CD8-positive, alpha-beta memory T cell (primary cell): ENCODE measurements at places on chromosomes 13 and 19.

DNA sequence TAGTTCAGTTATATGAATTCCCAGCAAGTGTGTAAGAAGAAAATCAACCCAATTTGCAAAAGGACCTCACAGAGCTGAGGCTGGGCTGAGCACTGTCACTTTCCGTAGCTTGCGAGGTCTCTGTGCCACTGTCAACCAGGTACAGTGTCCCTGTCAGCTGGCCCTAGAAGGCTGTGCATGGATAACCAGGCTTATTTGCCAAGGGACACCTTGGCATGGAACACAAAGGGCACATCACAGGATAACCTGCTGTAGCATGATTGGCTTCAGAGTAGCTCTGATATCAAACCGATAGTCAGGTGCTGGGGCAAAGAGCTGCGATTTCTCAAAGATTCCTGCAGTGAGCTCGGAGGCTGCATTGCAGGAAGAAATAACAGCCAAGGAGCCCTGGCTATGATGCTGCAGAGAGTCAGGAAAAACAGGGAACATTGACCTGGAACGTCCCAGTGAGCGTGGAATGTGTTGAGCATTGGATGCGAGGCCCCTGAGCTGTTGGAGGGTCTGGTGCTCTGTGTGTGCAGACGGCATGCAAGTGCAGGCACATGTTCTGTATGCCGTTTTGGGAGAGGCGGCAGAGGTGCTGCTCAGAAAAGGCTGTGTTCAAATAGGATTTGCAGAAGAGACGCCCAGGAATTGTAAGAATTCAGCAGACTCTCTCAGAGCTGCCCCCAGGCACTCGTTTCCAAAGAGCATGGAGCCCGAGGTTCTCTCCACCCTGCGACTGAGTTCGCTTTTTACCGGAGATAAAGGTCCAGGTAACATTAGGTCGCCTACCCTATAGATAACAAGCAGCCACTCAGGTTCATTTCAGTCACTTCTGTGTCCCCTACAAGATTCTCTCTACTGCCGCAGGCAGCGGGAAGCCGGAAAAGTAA, 213.5 kb upstream of the IRS2 start:
- no peak for DNase-seq

DNA sequence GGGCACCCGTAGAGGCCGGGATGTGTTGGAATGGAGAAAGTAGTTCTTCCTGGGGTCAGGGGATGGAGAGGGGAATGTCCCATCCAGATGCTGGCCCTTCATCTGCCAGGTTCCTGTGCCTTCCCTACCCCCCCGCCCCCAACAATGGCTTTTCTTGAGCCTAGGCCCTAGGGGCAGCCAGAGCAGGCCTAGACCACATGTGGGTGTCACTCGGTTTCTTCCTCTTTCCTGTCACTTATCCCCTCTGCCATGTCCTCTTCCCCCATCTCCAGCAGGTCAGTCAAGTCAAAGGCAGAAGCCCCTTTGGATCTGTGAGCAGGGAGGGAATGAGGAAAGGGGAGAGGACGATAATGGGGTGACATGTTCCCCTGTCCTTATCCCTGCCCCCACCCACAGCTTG, 36.4 kb downstream of the LYL1 start:
- DNase-seq: no peak

GRCh38 chr13:40333226-40333625, 333.2 kb downstream of the FOXO1 start:
- no peak for DNase-seq

- peak; percentile 13 for DNase-seq
These were observed 12.2 kb downstream of the PIP5K1C start for GRCh38 chr19:3687774-3688706.

- no peak for DNase-seq
These were observed 52.5 kb downstream of the FOXO1 start for GRCh38 chr13:40613914-40614313.

DNA sequence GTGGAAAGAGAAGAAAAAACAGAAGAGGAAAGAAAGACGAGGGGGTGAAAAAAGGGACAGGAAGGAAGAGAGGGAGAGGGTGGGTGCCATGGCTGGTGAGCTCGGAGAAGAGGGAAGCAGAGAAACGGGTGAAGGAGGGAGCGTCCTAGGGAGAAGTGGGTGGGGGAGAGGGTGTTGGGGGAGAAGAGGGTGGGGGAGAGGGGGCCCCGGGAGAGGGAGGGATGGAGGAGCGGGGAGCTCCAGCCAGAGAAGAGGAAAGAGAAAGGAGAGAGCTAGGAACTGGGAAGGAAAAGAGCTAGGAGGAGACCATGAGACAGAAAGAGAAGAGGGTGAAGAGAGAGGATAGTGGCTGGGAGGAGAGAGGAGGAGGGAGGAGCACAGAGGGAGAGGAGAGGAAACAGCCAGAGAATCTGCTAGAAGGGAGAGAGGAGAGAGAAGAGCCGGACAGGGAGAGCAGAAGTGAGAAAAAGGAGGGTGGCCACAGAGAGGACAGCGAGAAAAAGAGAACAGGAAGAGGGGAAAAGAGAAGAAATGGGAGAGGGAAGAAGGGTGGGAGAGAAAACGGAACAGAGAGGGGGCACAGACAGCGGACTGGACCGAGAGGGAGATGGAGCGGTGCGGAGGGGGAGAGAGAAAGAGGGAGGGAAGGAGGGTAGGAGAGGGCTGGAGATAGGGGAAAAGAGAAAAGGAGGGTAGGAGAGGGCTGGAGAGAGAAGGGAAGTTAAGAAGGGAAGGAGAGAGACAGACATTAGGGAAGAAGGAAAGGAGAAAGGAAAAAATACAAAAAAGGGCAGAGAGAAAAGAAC, 11.9 kb upstream of the GARIN5A start:
- no peak for DNase-seq

GRCh38 chr19:19304186-19304965, 15.9 kb downstream of the SUGP1 start:
- no peak for DNase-seq

DNA sequence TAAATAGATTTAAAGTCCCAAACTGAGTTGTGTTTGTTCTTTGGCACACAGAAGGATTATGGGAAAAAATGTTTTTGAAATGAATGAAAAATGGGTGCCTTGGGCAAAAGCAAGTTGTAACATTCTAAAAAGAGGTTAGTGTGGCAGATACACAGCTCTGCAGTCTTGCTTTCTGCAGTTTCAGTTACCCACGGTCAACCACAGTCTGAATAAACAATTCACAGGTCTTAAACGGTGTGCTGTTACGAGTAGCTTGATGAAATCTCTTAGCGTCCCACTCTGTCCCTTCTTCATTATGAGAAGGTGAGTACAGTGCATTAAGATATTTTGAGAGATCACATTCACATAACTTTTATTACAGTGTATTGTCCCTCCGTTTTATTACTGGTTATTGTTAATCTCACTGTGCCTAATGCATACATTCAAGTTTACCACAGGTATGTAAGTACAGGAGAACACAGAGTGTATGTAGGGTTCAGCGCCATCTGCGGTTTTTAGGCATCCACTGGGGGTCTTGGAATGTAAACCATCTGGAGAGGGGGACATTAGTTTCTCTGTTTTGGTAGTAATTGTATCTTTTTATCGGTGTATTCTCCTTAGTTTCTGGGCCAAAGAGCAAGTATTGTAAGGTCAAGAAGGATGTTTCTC, 8.1 kb downstream of the FARP1 start:
- no peak for DNase-seq

DNA sequence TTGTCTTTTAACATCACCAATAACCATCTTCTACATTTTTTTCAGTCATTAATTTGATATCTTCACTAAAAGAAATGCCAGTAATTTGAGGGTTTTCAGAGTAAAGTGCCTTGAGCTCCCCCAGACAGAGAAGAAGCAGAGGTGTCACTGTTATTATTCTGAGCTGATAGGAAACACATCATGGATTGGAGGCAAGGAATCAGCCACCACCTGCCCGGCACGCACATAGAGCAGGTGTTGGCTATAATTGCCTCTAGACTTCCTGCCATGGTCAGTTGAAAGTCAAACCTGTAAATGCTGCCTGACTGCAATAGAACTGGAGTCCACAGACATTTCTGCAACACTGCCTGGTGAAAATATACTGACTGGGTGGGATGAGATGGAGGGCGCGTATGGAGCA, 776.6 kb downstream of the UQCRFS1 start:
- DNase-seq: no peak

- no peak for DNase-seq
These were observed 7.1 kb upstream of the GPR18 start for GRCh38 chr13:99265162-99265800.

DNA sequence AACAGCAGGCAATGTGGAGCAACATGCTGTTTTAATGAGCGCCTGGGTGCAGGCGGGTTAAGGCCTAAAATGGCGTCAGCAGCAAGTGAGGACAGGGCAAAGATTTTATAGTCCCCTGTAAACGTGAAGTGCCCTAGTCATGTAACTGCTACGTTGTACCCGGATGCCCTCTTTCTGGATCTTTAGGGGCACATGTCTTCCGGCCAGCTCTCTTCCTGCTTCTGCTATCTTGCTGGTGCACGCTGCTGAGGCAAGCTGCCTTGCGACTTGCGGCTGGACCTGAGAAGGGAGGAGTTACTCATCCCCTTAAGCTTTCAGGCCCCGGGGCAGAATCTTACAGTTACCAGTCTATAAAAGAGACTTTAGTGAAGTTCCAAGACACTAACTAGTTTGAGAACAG, 303.6 kb upstream of the DACH1 start:
- no peak for DNase-seq

- no peak for DNase-seq
These were observed 234.6 kb upstream of the RFC3 start for GRCh38 chr13:33583398-33583797.

DNA sequence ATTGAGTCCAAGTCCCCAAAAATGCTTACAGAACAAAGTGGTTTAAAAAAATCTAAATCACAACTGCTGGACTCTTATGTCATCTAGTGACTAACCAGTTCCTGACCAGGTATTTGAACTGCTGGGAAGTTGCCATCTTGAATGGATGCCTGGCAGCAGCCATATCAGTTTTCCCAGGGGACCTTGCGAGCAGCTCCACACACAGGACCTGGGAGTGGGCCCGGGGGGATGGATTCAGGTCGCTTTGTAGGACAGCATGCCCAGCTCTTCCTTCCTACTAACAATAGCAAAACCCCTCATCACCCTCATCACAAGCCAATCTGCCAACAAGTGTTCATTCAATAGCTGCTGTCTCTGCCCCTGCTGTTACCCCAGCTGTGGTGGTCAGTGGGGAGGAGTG, 65.3 kb downstream of the KCTD15 start:
- DNase-seq: no peak

DNA sequence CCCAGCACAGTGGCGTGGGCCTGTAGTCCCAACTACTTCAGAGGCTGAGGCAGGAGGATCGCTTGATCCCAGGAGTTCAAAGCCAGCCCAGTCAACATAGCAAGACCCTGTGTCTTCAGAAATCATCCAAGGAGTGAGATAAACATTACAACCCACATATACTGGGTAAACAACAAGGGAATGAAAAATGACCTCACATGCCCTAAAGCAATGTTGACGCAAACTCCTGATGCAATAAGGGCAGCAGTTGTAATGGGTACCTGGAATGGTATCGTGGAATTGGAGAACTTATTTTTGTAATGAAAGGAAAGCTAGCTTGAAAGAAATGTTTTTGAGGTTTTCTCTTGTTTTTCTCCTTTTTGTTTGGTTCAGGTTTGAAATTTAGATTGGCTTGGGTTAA, 24.5 kb upstream of the LGALS16 start:
- no peak for DNase-seq

DNA sequence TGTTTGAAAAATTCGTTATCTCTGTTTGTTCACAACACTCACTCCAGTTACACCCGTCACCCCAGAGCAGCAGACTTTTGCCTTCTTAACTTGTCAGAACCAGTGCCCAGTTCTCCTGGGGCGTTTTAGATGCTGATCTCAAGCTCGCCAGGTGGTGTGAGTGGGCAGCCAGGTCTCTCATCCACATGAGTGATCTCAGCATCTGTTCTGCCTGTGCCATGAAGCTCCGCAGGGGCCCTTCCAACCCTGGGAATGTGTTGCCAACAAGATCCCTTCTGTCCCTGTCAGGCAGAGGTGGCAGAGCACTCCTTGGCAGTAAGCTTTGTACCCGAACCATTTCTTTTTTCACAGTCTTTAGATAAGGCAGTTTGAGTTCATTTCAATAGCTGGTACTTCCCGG, 896.5 kb downstream of the UQCRFS1 start:
- no peak for DNase-seq

DNA sequence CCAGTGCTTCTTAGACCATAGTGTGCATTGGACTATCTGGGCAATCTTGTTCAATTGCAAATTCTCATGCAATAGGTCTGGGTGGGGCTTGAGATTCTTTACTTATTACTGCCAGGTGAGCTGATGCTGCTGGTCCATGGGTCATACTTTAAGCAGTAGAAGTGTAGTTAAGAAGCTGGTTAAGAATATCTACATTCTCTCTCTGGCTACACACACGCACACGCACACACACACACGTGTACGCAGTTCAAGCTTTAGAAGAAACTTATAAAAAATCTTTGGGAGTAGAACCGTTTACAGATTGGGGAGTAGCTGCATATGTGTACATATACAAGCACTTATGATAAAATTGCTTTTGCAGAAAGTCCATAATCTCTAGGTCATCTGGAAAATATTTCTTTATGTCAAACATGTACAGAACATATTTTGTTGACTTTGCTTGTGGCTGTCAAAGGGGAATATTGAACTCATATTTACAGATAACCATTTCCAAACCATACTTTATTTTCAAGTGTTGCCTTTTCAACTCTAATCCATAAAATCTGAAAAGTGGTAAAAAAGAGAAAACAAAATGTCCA, 99.7 kb downstream of the GPC6 start:
- DNase-seq: no peak

- DNase-seq: no peak
These were observed 418 bp upstream of the ZNF709 start for GRCh38 chr19:12485052-12485416.

DNA sequence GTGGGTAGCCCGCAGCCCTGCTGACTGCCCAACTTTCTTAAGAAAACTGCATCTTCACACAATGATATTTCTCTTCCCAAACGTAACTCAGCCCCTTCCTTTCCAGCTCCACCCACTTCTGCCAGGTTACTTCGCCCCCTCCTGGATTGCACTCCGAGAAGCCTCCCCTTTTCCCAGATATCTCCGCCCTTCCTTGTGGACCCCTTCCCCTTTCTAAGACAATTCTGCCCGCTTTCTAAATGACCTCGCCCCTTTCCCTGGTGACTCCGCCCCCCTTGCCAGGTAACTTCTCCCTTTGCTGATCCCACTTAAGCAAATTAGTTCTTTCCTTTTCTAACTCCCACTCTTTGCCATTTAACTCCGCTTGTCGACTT, 2.6 kb downstream of the VSIG10L start:
- DNase-seq: no peak

GRCh38 chr13:45432737-45433380, 14.7 kb upstream of the SLC25A30 start:
- DNase-seq: no peak
